HEK293T (cell line): ENCODE measurements at places on chromosomes 12 and 14.

GRCh38 chr12:24561882-24562770 is 386.8 kb downstream of the BCAT1 start:
- peak; percentile 61 for DNase-seq

DNA sequence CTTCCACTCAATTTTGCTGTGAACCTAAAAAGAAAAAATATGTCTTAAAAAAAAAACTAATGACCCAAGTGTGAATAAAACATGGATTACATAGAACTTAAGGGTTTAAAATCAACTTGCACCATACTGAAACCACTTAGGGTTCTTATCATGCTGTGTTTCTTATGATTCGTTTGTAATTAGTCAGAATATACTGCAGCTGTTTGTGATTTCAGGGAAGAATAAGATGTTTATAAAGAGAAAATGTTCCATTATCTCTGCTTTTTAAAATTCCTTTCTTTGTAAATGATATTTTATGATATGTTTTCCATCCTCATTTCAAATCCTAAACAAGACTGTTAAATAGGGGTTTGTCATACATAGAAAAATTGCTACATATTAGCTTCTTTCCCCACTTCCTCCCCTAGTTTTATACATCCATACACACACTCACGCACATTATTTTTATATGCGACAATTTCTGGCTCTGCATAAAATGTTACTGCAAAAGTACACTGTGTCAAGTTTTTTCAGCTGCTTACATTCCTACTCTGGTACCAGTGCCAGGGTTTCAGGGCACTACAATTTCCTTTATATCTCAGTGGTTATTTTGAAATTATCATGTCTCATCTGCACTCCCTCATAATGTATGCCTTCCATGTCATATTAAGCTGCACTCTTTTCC is 275.2 kb upstream of the GARIN6 start:
- DNase-seq = no peak

- no peak for DNase-seq
Measured at GRCh38 chr14:100203146-100203545, 35.8 kb upstream of the YY1 start.

GRCh38 chr12:25960143-25960542 is 1.7 kb downstream of the RASSF8 start:
- DNase-seq = peak; percentile 33

DNA sequence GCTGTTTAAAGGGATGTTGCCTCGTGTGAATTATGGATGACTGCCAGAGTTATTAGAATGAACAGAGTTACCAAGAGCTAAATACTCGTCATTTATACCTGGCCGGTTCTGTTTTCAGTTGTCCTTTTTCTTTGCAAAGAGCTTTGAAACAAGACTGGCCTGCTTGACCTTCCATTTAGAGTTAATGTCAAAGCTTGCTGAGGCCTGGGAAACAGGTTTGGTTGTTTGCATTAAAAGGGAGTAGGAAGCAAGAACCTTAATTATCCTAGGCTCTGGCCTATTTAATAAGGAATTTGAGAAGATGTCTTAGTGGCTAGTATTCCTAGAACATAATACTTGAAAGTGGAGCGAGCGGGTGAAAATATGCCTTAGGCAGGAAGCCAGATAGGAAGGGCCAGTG is 233.3 kb downstream of the CACNA1C start:
- no peak for DNase-seq

DNA sequence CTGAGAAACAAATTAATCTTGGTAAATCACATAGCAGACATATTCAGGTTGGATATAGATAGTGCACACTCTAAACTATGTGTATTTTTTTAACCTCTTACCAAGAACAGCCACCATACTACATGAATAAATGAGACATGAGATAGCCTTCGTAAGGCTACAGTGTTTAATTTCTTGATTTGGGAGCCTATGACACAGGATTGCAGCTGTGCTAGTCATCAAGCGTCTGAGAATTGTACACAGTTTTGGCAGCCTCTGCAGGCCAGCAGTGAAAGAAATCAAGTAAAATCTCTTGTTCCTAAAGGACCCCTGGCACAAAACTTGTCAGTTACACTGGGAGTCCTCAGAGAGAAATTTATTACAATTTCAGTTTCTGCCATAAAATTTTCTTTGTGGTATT is 236.1 kb downstream of the C12orf50 start:
- DNase-seq = no peak

GRCh38 chr14:51525739-51526138 is 126.0 kb upstream of the FRMD6 start:
- no peak for DNase-seq

DNA sequence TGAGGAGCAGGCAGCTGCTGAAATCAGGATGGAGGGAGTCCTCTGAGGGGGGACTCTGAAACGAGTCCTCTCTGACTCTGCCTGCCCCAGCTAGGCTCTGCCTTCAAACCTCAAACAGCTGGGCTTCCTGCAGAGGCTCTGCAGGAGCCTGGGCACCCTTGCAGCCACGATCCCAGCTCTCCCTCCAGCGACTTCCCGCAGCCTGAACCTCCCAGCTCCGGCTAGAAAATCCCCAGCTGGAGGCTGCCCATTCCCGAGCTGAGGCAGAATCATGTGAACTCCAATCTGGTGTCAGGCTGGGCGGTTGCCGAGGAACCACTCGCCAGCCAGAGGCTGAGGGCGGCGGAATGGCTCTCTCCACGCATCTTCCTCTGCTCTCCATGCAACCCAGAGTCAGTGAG is at the start of gene GPR68:
Gene GPR68, minus strand, starts transcription at position 204 of the 401 bp plus-strand sequence. CDS start 9,654 bp downstream, outside the sequence.
- no peak for DNase-seq

DNA sequence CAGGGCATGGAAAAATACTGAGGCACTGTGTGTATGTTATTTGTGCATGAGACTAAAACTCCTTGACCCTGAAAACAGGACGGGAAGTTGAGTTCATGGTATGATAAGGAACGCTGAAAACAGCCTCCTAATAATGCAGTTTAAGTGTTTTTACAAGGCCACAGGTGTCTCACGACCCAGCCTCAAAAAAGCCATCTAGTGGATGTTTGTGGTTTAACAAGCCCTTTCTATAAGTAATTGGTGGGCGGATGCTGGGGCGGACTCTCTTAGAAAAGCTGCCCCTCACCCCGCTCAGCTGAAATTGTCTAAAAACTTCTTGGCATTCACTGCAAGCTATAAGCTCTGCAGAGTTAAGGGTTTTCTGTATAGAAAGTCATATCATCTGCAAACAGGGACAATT is 184.5 kb downstream of the NUBPL start:
- no peak for DNase-seq

DNA sequence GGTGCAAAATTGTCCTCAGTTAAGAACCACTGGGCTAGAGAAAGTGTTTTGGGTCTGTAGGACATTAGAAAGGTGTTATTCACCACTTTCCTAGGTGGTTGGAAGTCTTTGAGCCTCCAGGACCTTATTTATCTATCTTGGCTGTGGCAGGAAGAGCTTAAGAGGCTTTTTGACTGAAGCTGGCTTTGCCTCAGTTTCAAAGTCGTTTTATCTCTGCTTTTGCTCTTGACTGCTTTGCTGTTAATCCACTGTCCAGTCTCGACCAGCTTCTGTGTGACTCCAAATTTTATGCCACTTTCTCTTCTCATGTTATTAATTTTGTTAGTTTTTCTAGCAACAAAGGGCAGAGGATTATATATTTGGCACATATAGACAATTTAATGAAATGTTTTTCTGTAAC is 60.3 kb downstream of the PPHLN1 start:
- no peak for DNase-seq

DNA sequence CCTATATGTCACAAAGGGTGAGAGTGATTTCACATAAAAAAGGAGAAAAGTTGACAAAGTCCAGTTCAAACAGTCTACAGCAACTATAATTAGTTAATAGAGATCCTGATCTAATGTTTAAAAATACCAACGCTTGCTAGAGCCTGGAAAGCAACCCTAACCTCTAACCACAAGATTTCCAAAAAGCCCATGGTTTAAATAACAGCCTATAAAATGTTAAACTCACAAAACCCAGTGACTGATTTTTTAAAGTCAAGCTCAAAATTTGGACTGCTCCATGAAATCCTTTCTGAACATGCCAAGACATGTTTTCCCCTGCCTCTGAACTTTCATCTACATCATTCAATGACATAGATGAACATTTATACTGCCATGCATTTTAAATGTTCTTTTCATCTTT is 81.6 kb downstream of the PLEKHG7 start:
- DNase-seq = no peak

DNA sequence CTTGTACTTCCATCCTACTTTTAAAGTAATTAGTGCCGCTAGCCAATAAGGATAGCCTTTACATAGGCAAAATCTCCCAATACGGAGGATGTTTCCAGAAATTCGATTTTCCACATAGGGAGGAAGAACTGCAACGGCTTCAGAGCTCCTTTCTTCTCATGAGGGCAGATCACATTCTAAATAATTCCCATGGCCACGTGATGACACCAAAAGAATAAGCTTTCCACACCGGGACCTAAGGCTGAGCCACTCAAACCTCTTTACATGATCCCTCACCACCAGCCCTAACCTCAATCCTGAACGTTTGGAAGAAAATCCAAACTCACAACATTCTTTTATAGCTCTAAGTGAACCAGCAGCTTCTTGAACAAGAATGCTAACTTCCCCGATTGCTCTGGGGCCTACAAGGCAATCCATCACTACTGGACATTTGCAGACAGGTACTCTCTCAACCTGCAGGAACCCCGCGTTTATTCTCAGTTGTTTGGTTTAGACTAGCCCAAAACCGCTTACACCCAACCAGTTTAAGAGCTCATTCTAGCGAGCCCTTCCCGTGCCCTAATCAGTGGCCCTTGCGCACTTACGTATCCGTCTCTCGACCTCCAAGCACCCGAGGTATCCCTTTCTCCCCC is 884 bp downstream of the CAPRIN2 start:
- DNase-seq = no peak

- DNase-seq = no peak
Measured at GRCh38 chr12:69329669-69330428, 18.3 kb upstream of the LYZ start.

DNA sequence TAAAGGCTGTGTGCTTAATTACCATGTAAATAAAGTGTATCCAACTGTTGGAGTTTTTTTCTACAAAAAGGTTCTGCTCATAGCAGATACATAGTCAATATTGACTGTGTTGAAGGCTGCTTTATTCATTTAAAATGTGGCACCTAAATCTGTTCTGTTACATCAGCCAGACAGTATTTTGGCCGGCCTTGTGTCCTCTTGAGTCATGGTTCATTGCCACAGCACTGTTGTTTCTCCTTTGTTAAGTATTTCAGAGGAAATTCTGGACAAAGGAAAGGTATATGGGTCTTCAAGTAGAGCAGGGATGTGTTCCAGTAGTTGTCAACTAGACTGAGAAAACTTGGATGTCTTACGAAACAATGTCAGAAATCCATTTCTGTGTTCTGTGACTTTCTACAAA is 95.5 kb downstream of the SLC38A6 start:
- no peak for DNase-seq

DNA sequence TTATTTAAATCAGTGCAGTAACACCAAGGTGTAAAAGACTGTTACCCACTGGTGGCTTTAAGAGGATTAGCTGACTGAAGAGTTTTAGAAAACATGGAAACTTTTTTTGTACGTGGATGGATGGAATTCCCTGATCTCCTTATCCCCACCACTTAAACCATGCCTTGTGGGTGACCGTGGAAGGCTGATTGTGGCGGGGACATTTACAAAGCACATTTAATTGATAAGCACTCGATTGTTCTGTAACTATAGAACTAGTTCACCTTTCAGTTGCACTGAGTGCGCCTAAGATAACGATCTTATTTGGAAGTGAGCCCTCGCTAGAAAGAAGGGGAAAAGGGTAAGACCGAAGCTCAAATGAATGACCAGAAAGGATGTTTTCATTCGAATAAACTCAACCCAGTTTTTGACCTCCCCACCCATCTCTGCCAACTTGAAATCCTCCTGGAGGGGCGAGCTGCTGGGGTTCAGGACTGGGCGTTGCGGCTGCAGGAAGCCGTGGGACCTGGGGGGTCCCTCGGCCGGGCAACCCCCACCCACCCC is 688 bp upstream of the RASSF3 start:
- no peak for DNase-seq
